Hematopoietic multipotent progenitor cell treated with erythropoietin and hydrocortisone succinate and interleukin-3 and kit ligand, for 8 days (in vitro differentiated cells): ENCODE measurements at places on chromosomes 6 and 20.

- DNase-seq = peak; percentile 85
Measured at GRCh38 chr6:152091851-152092341, 284.4 kb downstream of the ESR1 start.

DNA sequence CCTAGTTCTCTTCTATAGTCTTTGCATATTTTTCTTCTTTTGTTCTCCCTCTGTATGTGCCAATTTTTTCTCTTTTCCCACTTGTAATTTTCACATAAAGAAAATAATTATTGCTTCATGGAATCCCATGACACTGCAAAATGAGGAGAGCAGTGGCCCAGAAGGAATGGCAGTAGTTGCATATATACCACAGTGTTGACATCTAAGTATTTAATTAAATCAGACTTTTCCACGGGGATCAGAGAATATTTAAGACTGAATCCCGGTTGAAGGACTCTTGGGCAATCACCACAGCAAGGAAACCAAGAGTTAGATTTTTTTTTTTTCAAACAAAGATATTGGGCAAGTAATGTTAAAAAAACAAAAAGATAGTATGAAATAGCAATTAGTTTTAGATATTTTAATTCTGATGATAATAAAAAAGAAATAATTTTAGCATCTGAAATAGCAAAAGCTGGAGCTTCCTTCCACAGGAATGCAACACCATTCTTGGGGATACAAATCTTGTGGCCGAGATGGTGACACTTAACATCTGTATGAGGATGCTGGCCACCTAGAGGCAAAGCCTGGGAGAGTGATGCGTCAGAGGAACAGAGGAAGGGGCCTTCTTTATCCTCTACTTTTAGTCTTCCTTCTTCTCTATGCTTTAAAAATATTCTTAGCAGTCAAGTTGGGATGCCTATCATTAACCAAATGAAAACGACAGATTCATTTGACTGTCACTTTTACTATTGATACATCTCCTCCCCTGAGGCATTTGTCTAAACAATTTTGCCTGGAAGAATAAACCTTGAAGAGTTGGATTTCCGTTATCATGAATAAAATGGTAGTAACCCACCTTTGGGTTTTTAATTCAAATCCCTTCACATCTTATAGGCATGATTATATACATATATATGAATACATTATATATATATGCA, 356.2 kb downstream of the GJA1 start:
- DNase-seq = no peak

GRCh38 chr6:156866220-156867015, 89.2 kb downstream of the ARID1B start:
- DNase-seq = peak; percentile 59

DNA sequence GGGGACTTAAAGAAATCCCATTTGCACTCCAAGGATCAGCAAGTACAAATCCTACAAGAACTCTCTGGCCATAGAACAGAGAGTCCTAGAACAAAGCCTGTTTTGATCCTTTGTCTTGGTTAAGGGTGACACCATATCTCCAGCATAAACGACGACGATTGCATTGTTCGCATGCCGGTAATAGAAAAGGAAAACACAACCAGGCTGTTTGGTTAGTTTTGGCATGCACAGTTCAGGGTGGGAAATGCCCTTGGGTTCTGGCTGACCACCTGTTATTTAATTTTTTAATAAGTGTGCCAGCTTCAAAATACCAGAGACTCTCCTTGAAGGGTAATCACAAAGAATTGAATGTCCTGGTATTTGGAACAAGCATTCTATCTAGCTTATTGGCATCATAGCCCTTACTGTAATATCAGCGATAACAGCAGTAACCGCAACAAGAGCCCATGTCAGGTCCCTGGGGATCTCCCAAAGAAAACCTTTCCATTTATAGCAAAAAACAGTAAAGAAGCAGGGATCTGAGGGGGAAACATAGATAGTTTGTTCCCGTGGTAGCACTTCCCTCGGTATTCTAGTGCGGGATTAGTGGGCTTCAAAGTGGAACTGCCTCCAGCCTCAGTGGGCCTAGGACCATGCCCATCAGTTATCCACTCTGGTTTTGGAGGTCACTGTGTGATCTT, 77.1 kb downstream of the TMEM170B start:
- DNase-seq = no peak

- no peak for DNase-seq
Measured at GRCh38 chr20:11754451-11754850, 163.2 kb upstream of the BTBD3 start.

DNA sequence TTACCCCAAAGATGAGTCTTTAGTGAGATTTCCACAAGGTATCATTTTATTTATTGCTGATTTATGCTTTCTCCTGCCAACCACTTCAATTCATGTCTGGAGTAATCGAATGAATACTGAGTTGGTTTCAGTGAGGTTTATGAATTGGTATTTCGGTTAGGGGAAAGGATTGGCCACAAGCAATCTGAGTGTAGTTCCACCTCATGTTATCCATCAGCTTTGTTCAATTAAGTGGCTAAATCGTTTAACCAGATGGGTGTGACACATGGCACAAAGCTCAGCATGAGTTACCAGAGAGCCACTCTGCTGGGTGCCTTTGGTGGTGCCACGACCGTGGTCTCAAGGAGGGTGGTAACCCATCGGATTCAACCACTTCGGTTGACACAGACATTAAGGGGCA, 148.2 kb downstream of the FNDC1 start:
- DNase-seq = no peak

GRCh38 chr6:157558487-157559200, 177.7 kb downstream of the ZDHHC14 start:
- no peak for DNase-seq

- no peak for DNase-seq
Measured at GRCh38 chr6:21653905-21654304, 60.4 kb downstream of the SOX4 start.
